ENCODE measurements at places on chromosomes 12 and 14.

- DNase-seq: no peak
Observed at GRCh38 chr12:59946635-59947034, 350.8 kb downstream of the SLC16A7 start.

- no peak for DNase-seq
Observed at GRCh38 chr14:100988956-100989355, 85.4 kb upstream of the RTL1 start.

DNA sequence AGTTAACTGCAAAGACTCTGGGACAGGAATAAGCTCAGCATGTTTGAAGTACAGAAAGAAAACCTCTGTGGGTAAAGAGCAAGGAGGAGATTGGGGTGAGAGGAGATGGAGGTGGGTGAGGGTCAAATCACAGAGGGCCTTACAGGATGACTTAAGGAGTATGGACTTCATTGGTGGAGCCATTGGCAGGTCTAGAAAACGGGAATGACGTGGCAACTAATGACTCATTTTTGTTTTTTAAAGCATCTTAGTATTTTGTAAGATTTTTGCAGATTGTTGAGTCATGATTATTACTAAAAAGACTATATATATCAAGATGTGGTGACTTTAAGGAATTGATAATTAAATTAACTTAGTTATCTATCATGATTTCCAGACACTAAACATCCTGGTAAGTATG is 18.5 kb downstream of the UTP20 start:
- peak; percentile 2 for DNase-seq

GRCh38 chr12:119178544-119179334 is at the start of gene HSPB8:
Gene HSPB8, plus strand, starts transcription at chr12:119178931. Its CDS starts 382 bp downstream, at chr12:119179313.
- DNase-seq: peak; percentile 85

- no peak for DNase-seq
Observed at GRCh38 chr14:31400031-31400638, 20.2 kb downstream of the HEATR5A start.

- DNase-seq: no peak
Observed at GRCh38 chr14:88613552-88614010, 50.7 kb downstream of the ZC3H14 start.

DNA sequence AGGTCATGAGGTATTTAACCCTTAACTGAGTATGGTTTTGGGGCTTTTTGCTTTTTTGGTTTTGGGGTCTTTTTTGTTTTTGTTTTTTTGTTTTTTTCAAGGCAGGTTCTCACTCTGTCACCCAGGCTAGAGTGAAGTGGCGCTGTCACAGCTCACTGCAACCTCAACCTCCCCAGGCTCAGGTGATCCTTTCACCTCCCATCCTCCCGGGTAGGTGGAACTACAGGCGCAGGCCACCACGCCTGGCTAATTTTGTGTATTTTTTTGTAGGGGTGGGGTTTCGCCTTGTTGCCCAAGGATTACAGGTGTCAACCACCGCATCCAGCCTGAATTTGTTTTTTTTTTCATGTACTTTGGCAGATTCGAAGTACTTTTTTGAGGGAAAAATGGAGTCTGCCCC is 19.9 kb downstream of the RAP1B start:
- DNase-seq: no peak

- DNase-seq: no peak
Observed at GRCh38 chr14:92603309-92604242, 90.0 kb downstream of the RIN3 start.

DNA sequence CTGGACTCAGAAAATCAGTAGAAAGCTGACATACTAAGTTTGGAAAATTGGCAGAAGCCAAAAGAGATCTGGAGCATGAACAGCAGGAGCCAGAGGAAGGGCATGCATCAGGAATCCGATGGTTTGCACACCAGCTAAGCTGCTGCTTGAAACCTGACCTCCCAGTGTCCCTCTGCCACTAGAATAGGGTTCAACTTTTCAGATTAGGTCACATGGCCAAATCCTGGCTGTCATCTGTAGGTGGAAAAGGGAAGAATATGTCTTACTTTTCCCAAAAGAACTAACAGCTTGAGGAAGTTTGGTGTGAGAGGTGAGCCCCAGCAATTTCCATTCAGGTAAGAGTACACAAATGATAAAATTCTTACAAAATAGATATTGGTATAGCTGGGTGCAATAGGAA is 732.6 kb downstream of the RERGL start:
- no peak for DNase-seq

- no peak for DNase-seq
Observed at GRCh38 chr12:42859612-42860011, 270.1 kb upstream of the PRICKLE1 start.

- DNase-seq: no peak
Observed at GRCh38 chr12:116141110-116141832, 136.2 kb downstream of the MED13L start.
